ENCODE measurements at places on chromosomes 16 and 17.

- DNase-seq: no peak
Measured at GRCh38 chr16:78915811-78916345, 684.7 kb downstream of the MAF start.

DNA sequence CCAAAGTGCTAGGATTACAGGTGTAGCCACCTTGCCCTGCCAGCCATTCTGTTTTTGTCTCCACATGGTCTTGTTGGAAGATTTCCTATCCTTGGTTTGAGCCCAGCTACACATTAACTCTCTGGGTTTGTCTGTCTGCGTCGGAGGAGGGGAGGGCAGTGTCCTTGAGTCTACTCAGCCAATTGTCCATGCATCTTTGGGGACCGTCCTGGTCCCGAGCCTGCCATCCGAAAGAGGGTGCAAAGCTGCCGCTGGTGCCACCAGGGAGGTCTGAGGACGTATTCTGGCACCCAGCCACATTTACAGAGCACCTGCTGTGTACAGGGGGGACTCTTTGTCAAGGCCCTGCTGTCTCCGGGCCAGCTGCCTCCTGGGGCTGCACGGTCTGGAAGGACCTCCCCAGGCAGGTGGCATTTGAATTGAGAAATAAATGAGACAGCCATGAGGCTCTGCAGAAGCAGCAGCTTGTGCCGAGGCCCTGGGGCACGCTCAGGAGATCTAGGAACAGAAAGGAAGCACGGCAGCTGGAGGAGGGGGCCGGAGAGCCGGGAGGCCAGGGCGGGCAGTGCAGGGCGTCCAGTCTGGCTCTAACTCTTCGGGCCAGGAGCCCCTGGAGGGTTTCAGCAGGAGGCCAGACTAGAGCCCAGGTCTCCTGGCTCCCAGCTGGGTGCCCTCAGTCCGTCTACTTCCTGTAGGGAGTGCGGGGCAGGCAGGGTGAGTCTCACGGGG, 1.5 kb downstream of the CYBA start:
- peak; percentile 40 for DNase-seq

GRCh38 chr17:50892101-50892776, 26.1 kb upstream of the TOB1 start:
- no peak for DNase-seq

GRCh38 chr16:72481419-72481818, 309.5 kb upstream of the PMFBP1 start:
- DNase-seq: no peak

DNA sequence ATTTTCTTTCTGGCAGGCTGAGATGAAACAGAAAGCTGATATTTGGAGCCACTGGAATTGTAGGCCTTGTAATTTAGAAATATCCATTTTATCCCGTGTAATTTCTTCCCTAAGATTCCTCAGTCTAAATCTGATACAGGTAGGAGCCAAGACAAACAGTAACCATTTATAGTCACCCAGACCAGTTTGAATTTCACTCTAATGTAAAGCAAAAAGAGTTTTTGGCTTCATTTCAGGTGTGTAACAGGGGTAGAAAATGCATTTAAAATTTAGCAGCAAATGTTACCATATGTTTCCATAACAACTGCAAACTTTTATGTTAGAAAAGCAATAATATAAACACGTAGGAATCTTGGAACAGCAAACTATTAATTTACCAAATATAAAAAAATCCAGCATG, 249.4 kb downstream of the FTO start:
- DNase-seq: no peak

GRCh38 chr17:41196068-41196467, 6.4 kb downstream of the KRTAP9-1 start:
- no peak for DNase-seq

GRCh38 chr16:57802341-57803133, at the start of gene KIFC3:
Gene KIFC3, minus strand, starts transcription at chr16:57802491. Its CDS starts 4,248 bp downstream, at chr16:57798243.
- no peak for DNase-seq

DNA sequence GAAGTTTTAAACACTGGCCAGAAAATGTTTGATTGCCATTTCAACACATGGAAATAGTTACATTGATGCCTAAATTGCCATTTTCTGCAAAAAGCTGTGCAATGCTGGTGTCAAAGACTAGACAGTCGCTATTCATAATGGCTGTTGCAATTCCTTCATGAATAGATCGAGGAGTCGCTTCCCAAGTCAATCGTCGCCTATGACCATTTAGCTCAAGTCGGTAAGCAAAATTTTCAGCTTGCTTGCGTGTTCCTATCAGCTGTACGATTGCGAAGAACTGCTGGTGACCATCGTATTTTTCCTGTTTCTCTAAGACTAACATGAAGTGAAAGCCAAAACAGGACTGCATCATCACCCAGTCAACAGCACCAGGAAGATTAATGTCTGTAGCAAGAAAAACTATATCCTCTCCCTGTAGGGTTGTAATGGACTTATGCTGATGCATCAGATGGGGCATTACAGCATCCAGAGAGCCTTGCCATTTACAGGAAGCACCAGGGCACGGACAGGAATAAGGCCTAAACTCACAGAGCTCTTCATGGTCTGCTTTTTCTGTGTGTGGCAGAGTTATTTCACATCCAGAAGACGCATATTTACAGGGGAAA, 23.6 kb downstream of the SIAH1 start:
- DNase-seq: no peak

DNA sequence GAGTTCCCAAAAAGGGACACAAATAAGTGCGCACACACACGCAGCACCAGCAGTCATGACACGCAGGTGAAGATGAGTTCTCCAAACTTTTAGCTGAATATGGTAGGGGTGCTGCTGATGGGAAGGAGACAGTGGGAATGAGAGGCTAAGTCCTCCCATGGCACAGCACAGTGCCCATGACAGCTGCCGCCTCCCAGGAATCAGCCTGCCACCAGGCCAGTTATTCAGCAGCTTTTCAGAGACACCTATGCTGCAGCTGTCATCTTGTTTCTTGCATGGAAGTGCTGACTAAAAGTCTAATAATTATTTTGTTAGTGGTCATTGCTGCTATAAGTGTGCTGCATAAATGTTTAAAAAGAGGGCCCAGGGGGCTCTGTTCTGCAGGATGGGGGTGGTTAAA, 12.2 kb downstream of the WFIKKN2 start:
- DNase-seq: no peak

DNA sequence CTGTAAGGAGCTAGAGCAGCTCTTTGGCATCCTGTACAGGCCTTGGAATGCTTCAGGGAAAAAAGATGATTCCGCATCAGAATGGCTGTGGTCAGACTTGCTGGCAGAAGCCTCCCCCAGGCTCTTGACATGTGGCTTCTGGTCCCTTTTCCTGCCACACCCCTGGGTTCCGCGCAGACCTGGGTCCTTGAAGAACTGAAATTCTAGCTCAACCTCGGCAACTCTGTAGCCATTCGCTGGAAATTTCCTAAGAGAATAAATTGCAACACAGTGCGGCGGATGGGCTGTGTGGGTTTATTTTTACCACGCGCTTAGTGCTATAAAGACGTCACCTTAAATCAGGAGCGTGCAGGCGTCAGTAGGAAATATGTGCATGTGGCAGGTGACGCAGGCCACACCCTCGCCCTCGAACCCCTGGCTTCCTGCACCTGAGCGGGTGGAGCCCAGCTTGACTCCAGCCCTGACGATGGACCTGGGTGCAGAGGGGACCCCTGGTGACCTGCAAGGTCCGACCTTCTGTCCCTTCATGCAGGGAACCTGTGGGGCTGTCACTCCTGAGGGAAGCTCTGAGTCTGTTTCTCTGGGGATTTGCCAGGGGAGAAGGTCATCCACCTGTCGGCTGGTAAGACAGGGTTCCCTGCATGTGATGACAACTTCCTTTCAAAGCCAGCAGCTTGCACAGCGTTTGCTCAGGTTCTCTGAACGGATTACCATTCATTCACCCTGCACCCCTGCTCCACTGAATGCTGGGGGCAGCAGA, 46.3 kb downstream of the METRNL start:
- DNase-seq: no peak

DNA sequence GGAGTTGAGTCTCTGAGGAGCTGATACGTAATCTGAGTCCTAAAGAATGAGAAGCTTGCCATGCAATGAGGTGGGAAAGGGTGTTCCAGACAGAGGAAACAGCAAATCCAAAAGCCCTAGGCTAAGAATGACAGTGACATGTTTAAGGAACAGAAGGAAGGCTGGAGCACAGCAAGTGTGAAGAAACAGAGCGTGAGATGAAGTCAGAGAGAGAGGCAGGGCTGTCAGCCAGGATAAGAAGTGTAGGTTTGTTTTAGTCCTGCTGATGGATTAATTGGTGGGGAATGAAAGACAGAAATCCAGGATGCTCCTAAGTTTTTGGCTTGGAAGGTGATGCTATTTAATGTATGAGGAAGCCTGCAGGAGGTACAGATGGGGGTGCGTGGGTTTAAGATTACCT, 14.5 kb downstream of the MMP28 start:
- DNase-seq: no peak

DNA sequence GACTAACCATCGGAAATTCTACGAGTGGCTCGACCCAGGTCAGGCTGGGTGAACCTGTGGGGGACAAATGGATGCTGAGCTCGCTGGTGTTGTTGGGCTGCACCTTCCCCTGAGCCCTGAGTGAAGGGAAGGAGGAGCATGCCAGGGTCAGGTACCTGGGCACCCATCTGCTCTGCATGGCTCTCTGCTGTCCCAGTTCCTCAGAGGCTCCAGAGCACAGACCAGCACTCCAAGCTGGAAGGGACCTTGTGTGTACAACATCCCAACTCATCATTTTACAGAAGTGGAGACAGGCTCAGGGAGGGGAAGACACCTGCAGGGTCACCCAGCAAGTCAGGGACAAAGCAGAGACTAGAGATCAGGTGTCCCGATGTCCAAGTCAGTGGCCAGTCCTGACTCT, 84.9 kb upstream of the NLRP1 start:
- DNase-seq: no peak

DNA sequence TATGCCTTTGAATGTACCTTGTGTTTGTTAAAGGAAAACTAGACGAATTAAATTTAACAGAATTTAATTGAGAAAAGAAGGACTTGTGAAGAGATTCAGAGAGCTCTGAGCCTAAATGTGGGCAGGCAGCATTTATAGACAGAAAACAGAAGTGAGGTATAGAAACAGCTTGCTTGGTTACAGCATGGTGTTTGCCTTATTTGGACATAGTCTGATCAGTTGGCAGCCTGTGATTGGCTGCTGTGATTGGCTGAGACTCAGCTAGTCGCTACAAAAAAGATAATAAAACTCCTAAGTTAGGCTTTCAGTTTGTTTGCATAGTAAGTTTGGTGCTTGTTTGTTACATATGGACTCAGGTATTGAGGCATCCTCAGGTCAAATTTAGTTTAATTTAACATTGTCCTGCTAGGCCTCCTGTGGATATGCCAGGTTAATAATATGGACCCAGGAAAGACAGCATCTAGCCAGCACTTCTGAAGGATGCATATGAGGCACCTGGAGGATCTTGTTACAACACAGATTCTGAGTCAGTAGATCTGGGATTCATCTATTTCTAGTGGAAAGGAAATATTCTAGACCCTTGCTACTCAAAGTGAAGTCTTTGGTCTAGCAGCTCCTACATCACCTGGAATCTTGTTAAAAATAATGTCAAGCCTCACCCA, 43.4 kb downstream of the SLFN5 start:
- no peak for DNase-seq

- no peak for DNase-seq
Measured at GRCh38 chr16:3444032-3444388, 530 bp downstream of the NAA60 start.

DNA sequence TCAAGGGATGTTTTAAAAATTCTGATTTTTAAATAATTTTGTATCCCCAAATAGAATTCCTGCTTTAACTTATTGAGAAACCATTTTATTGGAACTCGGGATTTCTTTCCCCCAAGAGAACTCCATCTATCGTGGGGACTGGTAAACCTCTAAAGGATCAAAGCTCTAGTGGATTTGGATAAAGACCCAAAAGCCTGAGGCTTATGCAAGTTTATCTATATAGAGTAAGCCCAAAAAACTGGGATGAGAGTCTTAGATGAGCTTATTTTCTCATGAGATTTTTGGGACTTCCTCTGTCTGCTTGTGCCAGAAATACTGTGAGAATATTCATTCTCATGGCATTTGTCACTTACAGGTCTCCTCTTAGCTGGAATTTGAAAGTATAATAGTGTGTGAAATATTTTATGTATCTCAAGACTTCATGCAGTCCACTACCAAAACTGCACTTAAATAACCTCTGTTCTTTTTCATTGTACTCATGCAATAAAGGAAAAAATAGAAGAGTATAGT, 333.1 kb downstream of the BCAS3 start:
- DNase-seq: no peak

DNA sequence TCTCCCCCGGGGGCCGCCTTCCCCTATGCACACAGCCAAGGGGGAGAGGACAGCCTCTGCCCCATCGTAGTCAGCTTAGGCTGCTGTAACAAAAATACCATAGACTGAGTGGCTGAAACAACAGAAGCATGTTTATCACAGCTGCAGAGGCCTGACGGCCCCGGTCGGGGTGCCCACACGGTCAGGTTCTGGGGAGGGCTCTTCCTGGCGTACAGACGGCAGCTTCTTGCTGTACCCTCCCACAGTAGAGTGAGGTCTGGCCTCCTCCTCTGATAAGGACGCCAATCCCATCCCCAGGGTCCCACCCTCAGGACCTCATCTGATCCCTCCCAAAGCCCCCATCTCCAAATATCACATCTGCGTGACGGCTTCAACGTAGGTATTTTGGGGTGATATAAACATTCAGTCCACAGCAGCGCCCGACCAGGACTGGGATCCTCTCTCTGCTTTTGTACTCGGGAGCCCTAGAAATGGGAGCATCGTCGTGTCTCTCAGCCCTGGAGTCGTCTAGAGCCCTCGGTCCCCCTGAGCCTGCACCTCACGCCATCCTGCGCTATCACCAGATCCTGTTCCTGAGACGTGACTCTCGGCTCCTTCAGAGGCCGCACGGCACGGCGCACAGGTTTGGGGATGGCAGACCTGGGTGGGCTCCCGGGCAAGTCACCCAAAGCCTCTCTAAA, 67.8 kb downstream of the RPH3AL start:
- no peak for DNase-seq

GRCh38 chr16:69925311-69925710, 25.8 kb upstream of the CLEC18A start:
- no peak for DNase-seq

DNA sequence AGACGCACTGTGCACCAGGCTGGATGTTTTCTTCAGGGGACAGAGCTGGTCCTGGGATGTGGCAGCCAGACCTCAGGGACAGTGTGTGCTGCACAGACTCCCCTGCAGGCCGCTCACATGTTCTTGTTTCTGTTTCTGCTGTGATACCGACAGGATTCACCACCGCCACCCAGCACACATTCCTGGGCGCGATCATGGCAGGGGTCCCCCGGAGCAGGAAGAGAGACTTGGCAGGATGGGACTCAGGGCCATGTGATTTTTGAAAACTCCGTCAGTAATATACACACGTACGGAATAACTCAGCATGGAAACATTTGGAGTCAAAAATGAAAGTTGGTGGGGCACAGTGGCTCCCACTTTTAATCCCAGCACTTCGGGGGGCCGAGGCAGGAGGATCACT, 79.0 kb downstream of the HAPSTR1 start:
- no peak for DNase-seq

Measured in NCI-H2107 (cell line).